ENCODE measurements at places on chromosomes 3 and 15.

DNA sequence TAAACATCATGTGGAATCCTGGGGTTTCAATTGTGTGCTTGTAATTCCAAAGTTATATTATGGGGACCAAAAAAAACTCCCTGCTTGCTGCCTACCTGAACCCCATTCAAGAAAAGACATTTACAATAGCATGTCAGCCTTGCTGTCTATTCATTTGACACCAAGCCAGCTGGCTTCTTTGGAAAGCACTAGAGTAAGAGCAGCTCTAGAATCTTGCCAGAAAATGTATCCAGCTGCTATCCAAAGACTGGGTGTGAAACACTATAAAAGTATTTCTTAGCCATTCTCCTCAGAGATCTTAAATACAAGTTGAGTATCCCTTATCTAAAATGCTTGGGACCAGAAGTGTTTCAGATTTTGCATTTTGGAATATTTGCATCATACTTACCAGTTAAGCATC, 87.4 kb downstream of the RAD18 start:
- no peak for DNase-seq

- no peak for DNase-seq
Observed at GRCh38 chr15:42058791-42059190, 35.6 kb downstream of the PLA2G4D start.

DNA sequence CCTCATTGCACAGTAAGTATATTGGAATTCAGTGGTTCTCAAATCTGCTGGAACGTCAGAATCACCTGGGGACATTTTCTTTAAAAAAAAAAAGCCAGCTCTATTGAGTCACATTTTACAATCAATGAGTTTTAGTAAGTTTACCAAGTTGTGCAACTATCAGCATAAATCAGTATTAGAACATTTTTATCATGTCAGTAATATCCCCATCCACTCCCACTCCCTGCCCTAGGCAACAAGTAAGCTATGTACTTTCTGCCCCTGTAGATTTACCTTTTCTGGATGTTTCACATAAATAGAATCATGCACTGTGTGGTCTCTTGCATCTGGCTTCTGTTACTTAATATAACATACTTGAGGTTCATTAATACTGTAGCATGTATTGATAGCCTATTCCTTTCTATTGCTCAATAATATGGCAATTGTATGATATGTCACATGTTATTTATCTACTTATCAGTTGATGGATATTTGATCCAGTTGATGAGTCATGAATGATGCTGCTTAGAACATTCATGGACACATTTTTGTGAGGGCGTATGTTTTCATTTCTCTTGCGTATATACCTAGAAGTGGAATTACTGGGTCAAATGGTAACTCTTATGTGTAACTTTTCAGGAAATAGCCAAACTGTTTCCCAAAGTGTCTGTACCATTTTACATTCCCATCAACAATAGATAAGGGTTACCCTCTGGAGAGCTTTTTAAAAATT, 180.5 kb downstream of the THSD4 start:
- DNase-seq: no peak

GRCh38 chr15:98776607-98777281, 128.4 kb downstream of the IGF1R start:
- DNase-seq: no peak

- no peak for DNase-seq
Observed at GRCh38 chr3:46206282-46207015, 1.7 kb downstream of the CCR1 start.

DNA sequence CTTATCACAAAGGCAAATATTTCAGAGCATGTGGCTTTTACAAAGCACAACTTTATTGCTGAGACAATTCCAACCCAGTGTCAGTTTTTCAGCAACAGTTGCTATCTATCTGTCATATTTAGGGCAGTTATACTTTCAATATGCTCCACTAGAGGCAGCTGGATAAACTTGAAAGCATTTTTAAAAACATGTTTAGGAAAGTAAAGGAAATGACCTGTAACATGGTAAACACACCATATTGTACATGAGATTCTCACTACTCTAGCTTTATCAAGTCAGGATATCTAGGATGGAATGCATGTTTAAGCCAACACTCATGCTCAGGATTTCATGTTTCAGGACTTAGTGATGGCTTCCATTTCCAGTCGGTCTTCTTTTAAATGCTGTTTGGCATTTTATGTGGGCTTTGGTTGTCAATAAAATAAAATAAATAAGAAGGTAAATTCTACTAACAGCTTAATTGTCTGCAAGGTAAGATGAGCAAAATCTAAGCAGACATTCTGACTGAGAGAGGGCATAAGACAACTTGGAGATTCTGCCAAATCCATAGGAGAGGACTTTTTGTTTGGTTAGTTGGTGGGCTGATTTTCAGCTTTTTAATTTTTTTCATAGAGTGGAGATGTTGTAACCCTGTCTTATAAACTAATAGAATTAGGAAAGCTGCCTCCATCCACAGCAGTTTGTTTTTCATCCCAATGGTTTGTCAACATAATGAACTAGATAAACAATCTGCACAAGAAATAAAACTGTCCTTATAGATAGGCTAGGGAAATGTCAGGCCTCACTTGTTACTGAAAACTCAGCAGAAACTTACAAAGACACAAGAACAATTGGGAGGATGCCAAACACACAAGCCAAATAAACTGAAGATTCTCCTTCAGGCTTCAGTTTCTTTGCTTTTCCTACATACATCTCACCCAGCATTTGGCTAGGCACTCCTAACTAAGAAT, 63.4 kb upstream of the CPB1 start:
- no peak for DNase-seq

DNA sequence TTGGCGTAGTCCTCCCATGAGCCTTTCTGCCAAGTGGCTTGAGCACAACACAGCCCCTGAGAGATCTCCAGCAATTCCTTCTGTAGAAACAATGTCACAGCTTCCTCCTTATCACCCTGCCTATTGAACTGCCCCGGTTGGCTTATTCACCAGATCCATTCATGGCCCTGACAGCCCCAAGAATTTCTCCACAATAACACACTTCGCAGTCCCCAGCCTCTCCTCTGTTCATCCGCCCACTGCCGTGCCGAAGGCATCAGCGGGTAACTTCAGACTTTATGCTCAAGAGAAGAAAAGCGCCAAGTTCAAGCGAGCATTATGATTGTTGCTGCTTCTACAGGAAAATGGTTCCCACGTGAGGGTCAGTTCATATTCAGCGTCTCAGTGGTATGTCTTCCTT, 403.9 kb downstream of the VPS13C start:
- no peak for DNase-seq

DNA sequence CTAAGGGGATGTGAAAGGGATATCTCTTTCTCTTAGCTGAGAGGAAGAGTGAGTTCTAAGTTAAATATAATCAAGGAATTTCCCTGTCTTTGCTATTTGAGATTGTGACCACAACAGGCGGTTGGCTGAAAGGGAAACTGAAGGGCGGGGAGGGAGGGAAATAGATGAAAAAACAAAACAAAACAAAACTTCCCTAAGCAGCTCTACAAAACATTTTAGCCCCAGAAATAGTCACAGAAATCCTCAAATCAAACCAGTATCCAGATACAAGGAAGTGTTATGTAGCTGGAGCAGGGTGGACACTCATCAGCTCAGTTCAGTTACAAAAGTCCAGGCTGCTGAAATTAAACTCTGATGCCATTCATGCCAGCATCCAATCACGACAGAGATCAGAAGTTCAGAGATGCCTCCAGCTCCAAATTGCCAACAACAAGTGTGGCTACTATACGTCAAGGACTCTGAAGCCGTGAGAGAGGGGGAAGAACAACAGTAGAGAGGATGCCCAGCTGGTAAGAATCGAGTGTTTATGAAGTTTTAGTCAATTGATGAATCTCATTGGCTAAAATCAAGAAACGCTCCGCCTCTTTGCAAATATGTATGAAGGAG, 319 bp upstream of the TP63 start:
- no peak for DNase-seq

DNA sequence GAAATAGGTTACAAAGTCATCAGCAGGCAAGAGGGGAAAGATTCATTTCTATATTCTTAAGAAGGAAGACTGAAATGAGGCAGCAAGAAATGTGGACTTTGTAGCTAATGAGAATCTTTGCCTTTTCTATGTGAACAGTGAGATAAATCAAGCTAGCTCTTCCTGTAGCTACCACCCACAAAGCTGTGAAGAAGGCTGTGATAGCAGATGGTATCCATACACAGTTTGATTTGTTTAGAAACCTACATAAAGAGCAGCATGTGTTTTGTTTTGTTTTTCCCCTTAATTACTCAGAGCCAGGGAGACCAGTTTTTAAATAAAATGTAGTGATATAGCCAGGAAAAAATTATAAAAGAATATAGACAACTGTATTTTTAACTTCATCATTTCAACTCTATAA, 45.5 kb downstream of the TEX9 start:
- no peak for DNase-seq

- no peak for DNase-seq
Observed at GRCh38 chr3:4981665-4982494, 2.6 kb downstream of the BHLHE40 start.

DNA sequence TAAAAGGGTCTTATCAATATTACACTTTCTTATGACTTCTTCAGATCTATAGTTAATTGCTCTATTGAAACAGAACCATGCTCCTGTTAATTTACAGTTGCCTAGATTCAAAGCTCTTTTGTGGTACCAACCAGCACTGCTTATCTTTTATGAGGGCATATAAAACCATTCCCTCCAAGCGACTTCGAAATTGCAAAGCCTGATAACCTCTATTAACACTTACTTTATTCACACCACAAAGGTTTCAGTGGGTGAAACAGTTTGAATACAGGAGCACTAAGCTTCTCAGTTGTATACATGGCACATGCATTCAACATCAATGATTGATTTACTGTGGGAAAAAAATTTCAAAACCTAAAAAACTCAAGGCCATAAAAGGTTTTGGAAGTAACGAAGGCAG, 74.9 kb upstream of the PPIB start:
- DNase-seq: no peak

- DNase-seq: no peak
Observed at GRCh38 chr15:60074181-60074885, 70.2 kb downstream of the FOXB1 start.

DNA sequence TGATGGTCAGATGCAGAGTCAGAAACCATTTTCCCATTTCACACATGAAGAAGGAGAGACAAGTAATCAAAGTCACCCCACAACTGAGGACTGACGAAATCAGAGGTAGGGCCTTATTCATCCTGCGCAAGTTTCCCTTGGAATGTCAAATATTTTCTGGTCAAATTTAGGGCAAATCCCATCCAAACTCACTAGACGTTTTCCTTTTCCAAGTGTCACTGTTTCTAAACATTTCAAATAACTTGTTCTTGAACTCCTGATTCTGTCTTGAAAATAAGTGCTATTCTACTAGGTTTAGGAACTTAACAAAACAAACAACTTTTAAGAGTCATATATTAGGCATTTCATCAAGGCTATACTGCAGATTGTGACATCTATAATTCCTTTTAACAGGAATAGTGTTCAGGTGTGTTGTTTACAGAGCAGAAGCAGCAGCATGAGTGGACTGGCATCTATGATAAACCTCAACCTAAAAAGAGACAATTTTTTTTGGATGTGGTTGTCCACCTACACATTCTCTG, 40.7 kb downstream of the SUMF1 start:
- no peak for DNase-seq

DNA sequence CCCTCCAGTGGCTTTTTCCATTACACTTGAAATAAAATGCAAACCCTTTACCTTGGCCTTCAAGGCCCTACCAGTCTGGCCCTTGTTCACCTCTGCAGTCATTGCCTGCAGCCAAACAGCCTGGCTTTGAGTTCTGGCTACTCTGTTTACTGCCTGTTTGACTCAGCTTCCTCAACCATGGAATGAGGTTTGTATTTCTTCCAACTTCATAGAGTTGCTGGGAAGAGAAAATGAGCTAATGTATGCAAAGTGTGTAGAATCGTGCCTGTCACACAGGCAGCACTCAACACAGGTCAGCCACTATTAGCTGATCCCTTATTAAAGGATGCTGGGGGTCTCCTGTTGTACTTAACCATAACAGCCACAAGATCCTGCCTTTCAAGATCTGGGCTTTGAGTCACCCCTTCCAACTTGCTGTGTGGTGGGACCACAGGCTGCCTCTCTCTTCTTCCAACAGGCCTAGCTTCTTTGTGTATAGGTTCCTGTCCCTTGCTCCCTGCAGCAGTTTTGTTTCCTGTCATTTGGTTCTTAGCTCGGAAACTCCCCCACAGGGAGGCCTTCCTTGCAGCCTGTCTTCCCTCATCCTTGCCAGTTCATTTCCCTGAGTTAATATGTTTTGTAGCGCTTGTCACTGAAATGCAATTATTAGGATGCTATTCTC, 6.4 kb downstream of the MED12L start:
- DNase-seq: no peak

- no peak for DNase-seq
Observed at GRCh38 chr3:118097660-118098059, 937.0 kb downstream of the IGSF11 start.

- no peak for DNase-seq
Observed at GRCh38 chr3:17329927-17330326, 412.5 kb downstream of the TBC1D5 start.

GRCh38 chr3:194138732-194139070, 2.8 kb downstream of the HES1 start:
- no peak for DNase-seq

DNA sequence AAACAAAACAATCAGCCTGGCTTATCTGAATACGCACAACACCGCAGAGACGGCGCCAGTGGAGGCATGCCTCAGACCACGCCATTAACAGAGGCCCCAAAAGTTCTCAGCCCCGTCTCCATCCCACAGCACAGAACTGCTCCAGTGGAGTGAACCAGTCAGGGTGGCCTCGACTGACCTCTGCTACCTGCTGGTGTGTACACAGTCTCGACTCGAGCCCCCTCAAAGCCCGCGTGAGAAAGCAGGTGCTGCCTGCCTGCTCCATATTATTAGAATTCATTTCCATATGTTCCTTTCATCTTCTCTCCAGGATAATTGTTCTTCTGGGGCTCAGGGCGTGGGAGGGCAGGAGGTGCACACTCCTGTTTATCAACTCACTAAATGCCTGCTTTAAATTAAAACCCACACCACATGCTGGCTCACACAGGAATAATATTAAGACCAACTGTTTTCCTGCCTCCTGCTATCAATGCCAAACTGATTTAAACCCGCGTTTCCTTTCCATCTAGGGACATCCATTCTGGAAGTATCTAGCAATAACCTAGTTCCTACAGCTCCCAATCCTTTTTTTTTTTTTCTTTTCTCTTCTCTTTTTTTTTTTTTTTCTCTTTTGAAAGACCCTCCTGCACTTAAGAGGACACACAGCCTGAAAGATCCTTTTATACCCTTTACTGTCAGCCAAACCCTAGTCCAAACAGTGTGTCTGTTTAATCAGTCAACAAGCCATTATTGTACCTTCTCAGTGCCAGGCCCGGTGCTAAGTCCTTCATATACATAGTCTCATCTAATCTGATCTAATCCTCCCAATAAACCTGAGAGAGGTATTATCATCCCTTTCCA, 101.2 kb downstream of the TLE3 start:
- no peak for DNase-seq

- no peak for DNase-seq
Observed at GRCh38 chr3:118951089-118951488, 83.6 kb downstream of the IGSF11 start.

- no peak for DNase-seq
Observed at GRCh38 chr3:123893012-123893411, 8.9 kb upstream of the MYLK start.

GRCh38 chr3:32281570-32282106, 43.2 kb downstream of the CMTM8 start:
- no peak for DNase-seq

- DNase-seq: no peak
Observed at GRCh38 chr3:161081633-161082032, 23.5 kb downstream of the B3GALNT1 start.

All from activated CD4-positive, alpha-beta memory T cell treated with anti-CD3 and anti-CD28 coated beads, Interleukin-2, amount 10 ng/mL, durations not matched to agents 7 days and 5 days (primary cell).